NCI-H2081 (cell line): ENCODE measurements at places on chromosomes 1 and 21.

GRCh38 chr1:20386323-20387081 is 95.8 kb downstream of the VWA5B1 start:
- no peak for DNase-seq

DNA sequence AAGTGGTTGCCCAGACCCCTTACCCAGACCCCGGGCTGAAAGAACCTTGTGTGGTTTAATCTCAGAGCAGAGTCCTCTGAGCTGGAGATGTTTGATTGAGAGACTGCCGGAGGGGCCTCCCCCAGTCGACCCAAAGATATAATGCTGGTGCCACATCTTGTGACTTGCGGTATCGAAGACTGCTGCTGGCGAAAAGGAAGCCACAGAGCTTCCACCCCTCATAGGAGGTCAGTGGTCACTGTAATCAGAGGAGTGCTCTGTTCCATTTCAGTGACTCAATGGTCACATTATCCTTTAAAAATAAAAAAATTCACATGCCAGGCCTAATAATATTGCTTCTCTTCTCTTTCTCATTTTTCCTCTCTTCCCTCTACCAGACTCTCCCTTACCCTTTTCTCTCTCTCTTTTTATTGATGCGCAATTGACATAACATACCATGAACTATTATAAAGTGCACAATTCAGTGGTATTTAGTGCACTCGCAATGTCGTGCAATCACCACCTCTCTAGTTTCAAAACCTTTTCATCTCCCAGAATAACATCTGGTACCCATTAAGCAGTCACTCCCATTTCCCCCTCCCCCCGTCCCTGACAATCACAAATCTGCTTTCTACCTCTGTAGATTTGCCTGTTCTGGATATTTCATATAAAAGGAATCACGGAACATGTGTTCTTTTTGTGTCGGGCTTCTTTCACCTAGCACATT is 52.6 kb upstream of the LYST start:
- DNase-seq: peak; percentile 19

DNA sequence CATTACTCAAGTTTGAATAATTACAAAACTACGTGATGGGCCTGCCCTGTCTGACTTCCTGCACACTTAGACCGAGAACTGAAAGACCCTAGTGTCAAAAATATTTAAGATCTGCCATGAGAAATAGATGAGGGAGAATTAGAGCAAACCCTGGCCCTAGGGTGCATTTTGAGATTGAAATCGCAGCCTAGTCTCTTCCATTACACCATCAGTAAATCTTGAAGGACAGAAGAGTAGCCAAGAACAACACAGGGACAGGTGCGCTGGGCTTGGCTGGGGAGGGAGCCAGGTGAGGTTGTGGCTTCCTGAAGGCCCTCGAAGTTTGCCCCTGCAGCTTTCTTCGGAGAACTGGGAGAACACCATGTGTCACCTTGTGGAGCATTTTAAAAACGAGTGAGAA is 36.7 kb upstream of the KIF26B start:
- no peak for DNase-seq

DNA sequence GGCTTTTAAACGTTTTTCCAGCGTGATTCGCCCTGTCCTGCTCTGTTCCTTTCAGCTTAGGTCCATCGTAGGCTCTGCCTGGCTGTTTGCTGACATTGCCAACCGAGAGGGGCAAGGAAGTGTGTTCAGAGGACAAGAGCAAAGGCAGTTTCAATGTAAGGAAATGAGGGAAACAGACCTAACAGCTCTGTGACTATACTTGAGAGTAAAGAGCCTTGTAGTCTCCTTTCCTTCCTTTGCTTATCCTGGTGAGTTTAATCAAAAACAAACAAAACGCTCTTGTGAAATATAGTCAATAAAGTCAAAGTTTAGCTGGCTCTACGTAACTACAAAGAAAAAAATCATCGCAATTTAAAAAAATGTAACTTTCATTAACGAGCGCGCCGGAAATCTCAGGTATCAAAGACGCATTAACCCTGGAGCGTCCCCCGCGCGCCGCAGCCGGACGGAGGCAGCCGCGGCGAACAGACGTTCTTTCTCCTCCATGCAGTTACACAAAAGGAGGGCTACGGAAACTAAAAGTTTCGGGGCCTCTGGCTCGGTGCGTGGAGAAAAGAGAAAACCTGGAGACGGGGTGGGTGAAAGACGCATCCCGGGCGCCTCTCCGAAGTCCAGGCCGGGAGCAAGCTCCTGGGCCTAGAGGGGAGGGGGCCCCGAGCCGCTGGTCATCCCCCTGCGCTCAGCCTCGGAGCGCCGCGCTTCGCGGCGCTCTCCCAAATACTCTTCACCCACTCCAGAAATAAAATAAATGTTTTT is 617 bp upstream of the ADGRL2 start:
- peak; percentile 64 for DNase-seq

DNA sequence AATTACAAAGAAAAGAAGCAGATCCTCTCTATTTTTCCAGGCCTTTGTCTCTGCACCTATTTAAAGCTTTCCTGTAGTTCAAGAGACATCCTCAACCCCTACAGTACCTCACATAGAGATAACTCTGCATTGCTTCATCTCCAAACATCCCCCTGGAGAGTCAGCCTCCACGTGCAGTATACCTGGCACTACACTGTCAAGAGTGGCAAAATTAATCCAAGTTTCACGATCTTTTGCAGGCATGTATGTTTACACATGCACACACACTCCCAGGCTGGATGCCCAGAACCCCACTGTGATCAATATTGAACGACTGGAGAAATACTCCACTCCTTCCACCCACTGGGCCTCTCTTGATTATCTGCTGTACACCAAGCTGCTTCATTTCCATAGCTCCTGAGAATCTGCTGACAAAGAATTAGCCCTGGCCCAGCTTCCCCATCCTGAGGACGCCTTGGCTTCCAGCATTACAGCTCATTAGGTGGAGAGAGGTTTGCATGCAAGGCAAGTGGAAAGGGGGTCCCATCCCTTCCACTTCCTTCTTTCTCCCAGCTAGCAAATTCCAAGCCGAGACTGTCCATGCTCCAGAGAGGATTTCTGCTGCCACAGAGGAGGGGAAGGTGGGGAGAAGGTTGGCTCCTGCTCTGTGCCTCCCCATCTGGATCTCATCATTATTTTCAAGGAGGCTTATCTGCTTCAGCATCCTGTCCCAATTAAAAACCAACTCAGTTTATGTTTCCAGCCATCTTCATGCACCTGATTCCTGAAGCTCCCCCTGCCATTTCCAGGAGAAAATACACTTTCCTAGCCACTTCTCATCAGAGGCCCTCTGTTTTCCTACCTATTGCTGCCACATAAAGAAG is 66.5 kb upstream of the GOLT1A start:
- DNase-seq: no peak
